Stimulated activated CD8-positive, alpha-beta memory T cell treated with anti-CD3 and anti-CD28 coated beads, Interleukin-15, amount 100 ng/mL, for 24 hours (primary cell): ENCODE measurements at places on chromosomes 12 and 14.

GRCh38 chr12:68861890-68862289 lies 53.9 kb downstream of the MDM2 start:
- no peak for DNase-seq

- no peak for DNase-seq
Observed at GRCh38 chr12:66629138-66629870, 49.6 kb downstream of the GRIP1 start.

GRCh38 chr12:33314223-33314622 lies 125.4 kb downstream of the SYT10 start:
- DNase-seq: no peak

GRCh38 chr12:125936502-125936901 lies 871.3 kb downstream of the AACS start:
- no peak for DNase-seq

GRCh38 chr14:88130057-88130432 lies 125.1 kb downstream of the GPR65 start:
- no peak for DNase-seq

GRCh38 chr14:104978746-104979691 lies 845 bp upstream of the AHNAK2 start:
- no peak for DNase-seq

DNA sequence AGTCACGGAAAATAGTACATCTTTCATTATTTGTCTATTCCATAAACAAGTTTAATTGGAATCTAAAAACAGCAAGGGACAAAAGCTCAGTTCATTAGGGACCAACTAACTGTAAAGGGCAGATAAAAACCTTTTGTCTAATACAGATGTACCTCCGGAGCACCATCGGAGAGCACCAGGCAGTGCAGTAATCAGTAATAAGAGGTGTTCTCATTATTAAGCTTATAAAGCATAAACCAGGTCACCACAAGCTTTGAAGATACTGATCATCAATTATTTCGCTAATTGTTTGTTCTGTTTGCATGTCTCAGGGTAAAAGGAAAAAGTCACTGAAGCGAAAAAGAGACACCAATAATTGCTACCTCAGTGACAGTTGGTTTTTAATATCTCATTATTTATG lies 207.3 kb upstream of the PRKD1 start:
- DNase-seq: no peak

DNA sequence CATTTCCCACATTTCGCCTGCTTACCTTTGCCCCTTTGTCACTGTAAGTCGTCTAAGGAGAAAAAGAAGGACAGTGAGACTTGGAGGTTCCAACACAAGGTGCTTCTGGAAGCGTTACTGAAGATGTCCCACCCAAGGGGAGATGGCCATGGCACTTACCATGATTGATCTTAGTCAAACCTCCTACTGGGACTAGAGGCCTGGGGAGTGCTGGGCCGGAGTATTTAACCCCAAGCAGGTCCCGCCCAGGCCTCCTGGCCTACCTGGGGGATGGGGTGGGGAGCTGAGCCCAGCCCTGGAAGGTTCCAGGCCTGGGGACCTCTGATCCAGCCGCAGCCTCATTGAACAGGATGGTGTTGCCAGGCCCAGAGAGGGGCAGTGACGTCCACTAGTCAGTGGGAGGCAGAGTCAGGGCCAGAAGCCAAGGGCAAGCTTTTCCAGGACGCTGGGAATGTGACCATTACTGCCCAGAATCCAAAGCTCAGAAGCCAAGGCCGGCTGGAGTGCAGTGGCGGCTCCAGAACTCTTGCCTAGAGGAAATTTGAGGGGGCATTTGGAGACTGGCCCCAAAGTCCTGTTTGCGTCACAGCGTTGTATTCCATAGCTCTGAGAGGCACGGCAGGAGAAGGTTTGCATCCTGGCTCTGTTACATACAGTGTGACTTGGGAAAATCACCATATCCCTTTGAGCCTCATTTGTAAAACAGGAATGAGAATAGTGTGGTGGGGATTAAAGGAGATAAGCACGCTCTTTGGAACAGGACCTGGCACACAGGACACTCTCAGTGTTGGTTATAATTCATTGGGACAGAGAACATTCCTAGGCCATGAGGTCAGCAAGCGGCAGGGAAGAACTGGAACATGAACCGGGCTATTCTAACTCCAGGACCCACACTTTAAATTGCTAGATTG lies at the start of gene HPD:
Gene HPD, minus strand, starts transcription at position 198 of the 911 bp plus-strand sequence. Its CDS starts 36 bp downstream, at position 162.
- DNase-seq: no peak

DNA sequence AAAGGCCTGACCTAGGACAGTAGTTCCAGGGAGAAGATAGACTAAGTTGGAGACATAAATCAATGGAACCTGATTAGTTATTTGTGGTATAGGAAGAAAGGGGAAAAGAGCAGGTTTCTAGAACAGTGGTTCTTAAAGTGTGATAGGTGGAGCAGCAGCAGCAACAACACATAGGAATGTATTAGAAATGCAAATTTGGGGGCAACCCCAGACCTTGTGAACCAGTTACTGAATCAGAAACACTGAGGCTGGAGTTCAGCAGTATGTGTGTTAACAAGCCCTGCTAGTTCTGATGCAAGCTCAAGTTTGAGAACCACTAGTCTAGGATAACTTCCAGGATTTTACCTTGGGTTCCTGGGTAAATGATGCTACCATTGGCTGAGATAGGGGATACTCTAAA lies 308.7 kb downstream of the EMP1 start:
- no peak for DNase-seq

- no peak for DNase-seq
Observed at GRCh38 chr12:9717070-9717925, 15.6 kb downstream of the CLECL1 start.

DNA sequence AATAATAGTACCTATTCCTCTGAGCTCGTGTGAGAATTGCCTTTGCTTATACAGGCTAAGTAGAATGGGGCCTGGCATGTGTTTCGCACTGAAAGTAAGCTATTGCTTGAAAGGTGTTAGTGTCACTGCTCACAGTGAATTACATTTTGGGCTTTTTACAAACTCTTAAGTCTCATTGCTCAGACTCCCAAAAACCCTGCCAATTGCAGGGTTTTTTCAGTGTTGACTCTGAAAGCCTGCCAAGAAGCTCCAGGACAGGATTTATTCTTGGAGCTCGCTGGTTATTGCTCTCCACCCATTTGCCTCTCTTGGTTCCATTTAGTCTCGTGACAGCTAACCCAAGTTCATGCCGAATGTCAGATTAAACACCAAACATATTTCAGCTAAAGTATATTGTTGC lies 39.8 kb downstream of the NOPCHAP1 start:
- DNase-seq: no peak

GRCh38 chr14:61406198-61406597 lies 84.8 kb downstream of the PRKCH start:
- DNase-seq: no peak

DNA sequence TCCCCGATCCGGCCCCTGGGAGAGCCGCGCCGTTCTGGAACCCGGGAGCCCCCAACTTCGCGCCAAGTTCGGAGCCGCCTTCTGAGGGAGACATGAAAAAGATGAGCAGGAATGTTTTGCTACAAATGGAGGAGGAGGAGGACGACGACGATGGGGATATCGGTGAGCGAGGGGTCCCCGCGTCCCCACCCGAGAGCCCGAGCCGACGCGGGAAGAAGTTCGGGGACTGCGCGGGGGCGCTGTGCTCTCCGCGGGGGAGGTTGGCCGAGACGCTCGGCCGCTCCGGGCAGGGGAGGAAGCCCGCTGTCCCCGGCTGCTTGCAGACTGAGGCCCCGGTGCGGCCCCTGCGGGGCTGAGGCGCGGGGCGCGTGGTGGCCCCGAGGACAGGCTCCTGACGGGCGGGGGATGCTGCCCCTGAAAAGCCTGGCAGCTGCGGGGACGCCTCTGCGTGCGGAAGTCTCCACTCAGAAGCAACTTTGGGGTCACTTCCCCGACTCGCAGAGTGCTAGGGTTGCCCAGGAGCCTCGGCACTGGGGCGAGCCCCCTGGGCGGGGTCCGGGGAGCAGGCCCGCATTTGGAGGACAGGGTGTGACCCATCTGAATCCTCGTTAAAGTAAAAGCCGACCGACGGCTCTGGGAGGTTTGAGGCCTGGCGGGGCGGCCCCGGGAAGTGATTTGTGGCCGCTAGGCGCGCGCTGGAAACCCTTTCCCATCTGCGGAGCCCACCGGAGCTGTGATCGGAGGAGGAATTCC lies 511 bp downstream of the ANO6 start:
- peak; percentile 18 for DNase-seq

- DNase-seq: no peak
Observed at GRCh38 chr12:56257071-56257470, 1.1 kb downstream of the ANKRD52 start.

DNA sequence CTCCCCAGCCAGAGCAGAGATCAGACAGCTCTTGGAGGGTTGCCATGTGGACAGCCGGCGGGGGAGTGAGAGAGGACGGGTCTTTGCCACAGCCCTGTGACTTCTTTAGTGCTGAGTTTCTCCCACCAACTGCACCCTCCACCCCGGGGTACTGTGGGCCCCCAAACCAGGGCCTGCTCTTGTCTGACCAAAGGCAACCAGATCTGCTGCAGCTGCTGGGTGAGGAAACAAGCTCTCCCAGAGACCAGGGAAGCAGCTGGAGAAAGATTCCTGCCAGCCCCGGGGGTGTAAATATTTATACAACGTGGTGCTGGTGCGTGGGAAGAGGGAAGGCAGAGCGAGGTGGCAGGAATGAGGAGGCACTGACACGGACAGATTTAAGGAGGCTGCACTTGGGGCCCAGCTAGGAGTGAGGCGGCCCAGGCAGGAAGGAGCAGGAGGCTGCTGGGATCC lies 14.3 kb upstream of the ZFP36L1 start:
- no peak for DNase-seq

GRCh38 chr14:67916430-67916829 lies 96.9 kb downstream of the RAD51B start:
- no peak for DNase-seq

- no peak for DNase-seq
Observed at GRCh38 chr12:77893918-77894317, 63.2 kb downstream of the NAV3 start.

DNA sequence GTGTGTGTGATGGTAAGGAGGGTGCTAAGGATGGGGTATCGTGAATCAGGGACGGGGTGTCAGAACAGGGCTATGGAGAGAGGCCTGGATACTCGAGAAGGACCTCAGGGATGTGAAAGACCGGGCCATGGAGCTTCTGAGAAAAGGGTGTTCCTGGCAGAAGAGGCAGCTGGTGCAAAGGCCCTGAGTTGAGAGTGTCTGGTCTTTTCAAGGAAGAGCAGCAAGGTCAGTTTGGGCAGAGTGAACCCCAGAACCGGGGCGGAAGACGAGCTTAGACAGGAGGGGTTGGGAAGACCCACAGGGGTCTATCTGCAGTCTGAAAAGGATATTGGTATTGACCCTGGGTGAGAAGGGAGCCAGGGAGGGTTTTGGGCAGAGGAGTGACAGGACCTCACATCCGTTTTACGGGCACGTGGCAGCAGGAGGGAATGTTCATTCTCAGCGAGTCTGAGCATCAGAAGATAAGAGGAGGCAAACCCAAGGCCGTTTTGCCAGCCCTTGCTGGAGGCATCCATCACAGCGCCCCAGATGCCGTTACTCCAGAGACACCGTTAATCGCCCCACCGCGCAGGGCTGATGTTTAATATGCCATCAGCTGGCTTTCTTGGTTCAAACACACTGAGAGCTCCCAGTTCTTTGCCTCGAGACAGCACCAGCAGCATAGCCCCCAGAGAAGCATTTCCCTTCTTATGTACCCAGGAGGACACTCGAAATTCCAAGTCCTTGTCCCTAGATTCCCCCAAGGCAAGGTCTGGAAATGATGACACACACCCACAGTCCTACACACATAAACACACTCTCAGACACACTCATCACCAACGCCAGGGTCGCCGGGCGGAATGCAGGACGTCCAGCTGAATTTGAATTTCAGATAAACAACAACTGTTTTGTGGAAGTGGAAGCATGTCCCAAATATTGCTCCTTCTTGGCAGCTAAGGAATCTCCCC lies 41.4 kb upstream of the EML1 start:
- no peak for DNase-seq

DNA sequence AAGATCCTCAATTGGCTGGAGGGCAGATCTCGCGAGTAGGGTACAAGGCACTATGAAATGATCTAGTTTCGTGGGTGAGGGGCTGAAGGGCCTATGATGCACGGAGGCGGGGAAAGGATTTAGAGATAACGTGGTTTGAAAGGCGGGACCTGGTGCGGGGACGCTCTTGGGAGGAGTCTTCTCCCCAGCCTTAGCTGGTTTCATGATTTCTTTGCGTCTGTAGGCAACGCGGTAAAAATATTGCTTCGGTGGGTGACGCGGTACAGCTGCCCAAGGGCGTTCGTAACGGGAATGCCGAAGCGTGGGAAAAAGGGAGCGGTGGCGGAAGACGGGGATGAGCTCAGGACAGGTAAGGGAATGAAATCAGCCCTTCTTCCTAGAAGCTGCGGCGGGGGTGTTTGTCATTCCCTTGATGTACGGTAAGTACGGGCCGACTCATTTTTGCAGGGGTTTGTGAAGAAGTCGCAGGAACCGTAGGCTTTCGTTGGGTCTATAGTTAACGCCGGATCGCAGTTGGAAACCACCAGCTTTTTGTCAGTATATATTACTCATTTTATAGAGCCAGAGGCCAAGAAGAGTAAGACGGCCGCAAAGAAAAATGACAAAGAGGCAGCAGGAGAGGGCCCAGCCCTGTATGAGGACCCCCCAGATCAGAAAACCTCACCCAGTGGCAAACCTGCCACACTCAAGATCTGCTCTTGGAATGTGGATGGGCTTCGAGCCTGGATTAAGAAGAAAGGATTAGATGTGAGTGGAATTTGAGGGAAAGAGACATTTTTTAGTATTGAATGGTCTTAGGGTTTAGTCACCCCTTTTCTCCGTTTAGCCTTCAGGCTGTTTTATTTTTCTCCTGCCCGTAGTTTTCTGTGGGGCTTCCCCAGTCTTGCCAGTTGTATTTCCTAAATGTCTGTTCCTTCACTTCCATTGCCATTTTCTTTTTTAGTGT lies 602 bp downstream of the APEX1 start:
- no peak for DNase-seq

DNA sequence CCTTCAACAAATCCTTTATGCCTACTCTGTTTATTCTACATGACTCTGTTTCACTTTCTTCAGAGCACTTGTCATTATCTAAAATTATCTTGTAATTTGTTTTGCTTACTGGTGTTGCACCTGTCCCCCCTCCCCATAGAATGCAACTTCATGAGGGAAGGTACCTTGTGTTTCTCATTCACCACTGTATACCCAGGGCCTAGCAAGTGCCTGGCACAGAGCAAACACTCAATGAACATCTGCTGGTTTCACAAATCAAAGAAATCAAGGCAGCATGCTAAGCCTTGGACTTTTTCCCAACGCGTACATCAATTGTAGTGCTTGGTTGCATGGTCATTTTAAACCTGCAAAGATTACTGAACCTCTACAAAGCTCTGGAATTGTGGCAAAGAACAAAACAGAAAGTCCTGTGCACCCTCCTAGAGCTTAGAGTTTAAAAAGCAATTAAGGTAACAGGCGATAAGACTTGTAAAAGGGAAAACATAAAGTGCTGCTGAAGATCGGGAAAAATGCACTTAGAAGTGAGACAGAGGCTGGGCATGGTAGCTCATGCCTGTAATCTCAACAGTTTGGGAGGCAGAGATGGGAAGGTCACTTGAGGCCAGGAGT lies 479.1 kb downstream of the MED13L start:
- DNase-seq: no peak

DNA sequence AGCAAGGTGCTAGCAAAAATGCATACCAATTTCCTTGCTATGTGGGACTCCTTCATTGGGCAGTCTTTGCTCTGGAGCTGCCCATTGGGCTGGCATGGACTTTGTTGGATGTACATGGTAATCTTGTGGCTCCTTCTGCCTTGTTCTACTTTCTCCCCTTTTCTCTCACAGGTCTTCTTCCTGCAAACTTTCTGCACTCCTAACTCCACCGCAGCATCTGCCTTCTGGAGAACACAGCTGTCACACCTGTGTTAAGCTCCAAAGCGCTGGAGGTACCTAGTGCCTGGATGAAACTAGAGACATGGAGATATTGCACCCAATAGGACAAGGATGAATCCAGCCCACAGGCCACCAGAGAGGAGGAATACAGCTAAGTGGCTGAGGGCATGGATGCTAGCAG lies 60.7 kb upstream of the CCND2 start:
- no peak for DNase-seq
